Stimulated activated CD8-positive, alpha-beta memory T cell treated with anti-CD3 and anti-CD28 coated beads, Interleukin-2, amount 100 ng/mL, for 1 hour (primary cell): ENCODE measurements at places on chromosomes 2 and 18.

DNA sequence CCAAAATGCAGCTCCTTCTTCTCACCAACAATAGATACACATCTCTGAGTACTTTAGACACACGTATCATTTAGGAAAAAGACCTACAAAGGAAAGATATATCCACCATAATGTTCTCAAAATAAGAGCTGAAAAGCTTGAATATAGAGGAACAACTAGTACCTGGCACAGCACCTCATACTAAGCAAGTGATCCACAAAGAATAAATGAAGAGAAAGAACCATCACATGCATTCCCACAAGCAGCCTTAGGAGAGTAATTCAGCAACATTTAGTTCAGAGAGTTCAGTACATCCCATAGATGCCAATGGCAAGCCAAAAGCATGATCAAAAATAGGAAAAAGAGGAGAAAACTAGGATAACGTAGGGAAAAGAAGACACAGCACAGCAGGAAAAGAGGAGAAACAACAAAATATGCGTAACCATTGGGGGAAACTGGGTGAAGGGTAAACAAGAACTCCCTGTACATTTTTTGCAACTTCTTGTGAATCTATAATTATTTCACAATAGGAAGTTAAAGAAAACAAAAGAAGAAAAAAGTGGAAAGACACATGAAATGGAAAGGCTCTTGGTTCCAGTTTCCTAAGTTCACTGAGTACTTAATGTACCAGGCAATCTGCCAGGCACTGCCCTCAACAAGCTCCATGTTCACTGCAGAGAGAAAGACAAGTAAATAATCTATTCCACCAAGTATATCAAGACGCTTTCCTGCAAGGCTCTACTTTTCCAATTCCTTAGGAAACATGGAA, 22.3 kb downstream of the CLASP1 start:
- no peak for DNase-seq

DNA sequence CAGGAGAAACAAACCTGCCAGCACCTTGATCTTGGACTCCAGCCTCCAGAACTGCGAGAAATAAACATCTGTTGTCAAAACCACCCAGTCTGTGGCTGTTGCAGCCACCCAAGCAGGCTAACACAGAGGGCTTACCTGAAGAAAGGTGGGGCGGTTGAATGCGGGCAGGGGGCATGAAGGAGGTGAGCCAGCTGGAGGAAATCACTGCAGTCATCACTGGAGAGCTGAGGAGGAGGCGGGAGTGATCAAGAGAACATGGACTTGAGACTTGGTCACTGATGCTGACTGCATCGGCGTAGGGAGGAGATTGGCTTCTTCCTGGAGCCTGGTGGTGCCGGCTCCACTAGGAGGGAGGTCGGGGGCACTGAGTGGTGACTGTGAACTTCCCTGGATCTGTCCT, 14.6 kb upstream of the ARMC9 start:
- no peak for DNase-seq

- no peak for DNase-seq
Observed at GRCh38 chr2:7711167-7711566, 794.0 kb downstream of the RNF144A start.

DNA sequence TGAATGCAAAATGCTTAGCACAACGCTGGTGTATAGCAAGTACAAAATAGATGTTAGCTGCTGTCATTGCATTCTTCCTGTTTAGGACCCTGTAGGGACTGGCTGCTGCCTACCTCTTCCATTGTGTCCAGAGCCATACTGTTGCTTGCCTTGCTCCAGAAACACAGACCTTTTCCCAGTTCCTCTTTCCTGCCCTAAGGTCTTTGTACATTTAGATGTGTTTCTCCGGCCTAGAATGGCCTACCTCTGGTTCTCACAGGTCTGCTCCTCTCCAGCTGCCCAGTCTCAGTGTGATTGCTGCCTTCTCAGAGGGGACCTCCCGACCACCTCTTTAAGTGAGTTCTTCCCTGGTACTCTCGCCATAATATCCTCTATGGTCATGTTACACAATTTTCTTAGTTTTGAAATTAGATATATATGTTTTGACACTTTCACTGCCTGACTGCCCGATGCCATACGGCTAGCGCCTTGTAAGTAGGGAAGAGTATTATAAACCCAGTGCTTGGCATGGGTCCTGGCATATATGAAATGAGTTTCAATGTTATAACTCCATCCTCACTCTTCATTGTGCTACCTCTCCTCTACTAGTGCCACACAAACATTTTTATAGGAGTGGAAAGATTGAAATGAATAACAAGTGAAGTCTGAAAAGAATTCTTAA, 48.3 kb downstream of the RFTN2 start:
- no peak for DNase-seq

DNA sequence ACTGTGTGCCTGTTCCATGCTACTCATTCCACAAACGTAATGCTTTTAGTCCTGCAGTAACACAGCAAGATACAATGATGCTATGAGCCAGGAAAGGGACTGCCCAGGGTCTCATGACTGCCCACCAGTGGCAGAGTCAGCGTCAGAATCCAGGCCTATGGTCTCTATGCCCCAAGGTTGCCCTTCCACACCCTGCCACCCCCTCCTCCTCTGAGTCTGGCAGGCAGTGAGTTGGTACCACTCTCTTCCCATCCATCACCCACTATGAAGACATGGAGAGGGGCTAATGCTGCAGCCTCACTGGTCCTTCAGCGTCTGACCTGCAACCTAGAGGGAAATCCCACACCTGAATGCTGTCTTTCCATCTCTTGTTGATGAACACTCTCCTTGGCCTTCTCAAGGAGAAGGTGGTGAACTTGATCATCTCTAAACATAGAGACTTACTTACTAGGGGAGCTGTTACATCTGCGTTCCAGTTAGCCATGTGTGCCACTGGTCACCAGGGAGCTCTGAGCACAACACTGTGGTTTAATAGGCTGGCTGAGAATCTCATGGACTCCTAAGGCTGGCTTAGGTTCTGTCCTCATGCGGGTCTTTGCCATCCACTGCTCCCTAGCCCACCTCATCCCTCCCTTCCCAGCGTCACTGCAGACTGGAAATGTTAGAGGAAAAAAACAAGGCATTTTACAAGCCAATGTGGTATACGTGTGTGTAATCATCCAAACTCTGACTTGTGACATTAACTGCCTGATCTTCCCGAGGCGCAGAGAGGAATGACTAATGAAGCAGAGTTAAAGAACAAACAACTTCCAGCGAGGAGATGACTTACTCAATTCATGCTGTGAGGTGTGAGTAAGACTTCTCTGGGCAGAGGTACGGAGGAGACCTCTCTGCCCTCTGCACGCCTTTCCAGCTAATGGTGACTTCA, 28.8 kb downstream of the STEAP3 start:
- no peak for DNase-seq

GRCh38 chr18:32425466-32425865, 45.2 kb downstream of the GAREM1 start:
- no peak for DNase-seq

- no peak for DNase-seq
Observed at GRCh38 chr18:56565551-56566345, 72.6 kb downstream of the TXNL1 start.

DNA sequence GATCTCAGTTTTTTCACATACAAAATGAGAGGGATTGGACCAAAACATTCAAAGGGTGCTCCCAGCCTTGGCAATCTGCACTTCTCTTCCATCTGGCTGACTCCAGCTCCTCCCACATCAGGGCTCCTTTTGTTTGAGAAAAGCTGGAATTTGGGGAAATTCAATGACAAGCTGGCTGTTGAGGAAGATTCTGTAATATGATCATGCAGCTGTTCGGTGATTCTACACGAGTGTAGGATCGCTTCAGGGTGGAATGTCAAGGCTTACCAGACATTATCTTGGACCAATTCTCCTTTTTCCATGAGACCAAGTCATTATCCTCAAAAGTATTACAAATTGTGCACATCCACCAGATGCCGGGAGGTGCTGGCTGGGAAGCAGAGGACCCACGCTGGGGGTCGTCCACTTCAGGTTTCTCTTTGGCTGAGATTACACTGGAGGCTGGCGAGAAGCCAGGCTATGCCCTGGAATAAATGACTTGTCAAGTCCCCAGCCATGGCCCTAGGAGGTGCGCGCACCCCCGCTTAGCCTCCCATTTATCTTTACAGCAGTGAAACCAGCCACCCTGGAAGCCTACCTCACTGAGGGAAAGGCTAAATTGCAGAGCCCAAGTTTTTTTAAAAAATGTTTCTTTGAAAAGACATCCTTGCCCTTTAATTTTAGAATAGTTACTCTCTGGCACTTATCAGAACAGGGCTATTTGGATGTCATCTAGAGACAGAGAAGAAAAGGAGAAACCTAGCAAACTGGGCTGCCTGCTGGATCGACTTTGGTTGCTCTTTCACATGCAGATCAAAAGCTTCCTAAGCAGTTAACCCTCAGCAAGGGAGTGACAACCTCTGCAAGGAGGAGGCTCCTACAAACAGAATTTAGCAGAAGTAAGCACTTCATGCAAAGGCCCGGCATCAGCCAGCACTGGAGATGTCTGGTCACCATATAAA, 42.5 kb upstream of the LCLAT1 start:
- DNase-seq, result no peak

- DNase-seq, result no peak
Observed at GRCh38 chr18:6058941-6059340, 163.6 kb upstream of the TMEM200C start.

- DNase-seq, result no peak
Observed at GRCh38 chr18:59927246-59927825, 27.5 kb downstream of the PMAIP1 start.

GRCh38 chr2:196277002-196277401, 105.6 kb upstream of the STK17B start:
- no peak for DNase-seq

DNA sequence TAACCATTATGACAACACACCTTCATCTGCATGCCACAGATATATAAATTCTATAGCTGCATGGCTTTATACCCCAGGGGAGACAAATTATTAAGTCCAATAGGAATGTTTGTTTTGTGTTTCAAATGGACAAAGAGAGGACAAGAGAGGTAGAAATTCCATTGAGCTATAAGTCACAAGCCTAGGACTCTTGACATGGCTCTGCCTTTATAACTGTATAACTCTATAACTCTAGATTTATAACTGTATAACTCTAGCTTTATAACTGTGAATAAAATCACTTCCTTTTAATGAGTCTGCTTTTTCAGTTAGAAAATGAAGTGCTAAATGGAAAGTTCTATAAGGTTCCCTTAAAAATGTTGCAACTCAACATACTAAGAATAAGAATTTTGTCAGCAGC, 106.4 kb downstream of the SCN9A start:
- no peak for DNase-seq
